ENCODE measurements at places on chromosomes 4 and X.

DNA sequence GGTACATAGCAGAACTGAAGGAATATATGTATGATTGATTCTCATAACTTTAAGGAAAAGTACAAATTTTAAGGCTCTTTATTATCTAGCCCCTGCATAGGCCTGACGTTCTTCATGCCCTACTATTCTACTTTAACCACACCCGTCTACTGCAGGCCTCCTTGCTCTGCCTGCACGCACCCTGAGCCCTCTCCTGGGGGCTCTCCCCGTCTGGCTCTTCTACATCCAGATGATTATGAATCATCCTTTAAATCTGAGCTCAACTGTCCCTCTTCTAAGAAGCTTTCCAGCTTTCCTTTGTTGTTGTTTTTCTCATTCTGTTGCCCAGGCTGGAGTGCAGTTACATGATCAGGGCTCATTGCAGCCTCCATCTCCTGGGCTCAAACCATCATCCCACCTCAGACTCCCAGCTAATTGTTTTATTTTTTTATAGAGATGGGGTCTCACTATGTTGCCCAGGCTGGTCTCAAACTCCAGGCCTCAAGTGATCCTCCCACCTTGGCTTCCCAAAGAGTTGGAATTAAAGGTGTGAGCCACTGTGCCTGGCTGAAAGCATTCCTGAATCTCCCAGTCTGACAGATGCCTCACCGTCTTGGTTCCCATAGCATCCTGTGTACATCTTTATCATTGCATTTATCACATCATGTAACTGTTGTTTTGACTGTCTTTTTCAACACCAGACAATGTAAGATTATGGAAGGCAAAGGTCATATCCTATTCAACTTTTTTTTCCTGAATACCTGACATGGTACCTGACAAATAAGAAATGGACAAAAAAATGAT, 89.2 kb downstream of the WDFY3 start:
- no peak for DNase-seq

DNA sequence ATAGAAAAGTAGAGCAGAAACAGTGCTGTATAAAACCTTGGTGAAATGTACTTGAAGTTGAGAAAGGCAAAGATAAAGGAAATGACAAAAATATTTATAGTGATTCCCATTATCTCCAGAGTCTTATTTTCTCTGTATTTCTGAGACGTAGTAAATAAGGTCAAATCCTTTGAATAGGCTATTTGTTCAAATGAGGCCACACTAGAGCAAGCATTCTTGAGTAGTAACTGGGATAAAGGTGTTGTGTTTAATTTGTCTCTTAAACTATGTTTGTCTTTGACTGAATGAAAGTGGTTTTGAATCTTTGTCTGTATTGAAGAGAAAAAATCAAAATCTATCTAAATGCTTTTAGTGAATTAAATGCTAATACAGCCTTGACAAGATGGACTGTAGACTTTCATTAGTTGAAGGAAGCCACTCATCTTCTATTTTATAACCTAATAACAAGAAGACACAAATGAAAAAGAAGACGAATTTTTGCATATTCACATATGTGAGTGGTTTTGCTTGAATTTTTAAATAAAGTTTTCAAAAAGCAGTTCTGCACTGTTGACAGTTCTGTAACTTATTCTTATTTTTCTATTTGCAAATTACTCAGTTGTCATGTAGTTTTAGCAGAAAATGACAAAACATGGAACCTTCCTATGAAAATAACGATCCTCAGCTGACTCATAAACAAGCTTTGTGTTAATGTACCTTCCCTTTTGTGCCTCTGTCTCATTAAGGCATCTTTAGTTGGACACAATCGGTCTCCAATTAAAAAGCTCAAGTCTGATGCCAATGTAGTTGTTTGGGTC, 94.8 kb upstream of the PCDH18 start:
- DNase-seq, result no peak

DNA sequence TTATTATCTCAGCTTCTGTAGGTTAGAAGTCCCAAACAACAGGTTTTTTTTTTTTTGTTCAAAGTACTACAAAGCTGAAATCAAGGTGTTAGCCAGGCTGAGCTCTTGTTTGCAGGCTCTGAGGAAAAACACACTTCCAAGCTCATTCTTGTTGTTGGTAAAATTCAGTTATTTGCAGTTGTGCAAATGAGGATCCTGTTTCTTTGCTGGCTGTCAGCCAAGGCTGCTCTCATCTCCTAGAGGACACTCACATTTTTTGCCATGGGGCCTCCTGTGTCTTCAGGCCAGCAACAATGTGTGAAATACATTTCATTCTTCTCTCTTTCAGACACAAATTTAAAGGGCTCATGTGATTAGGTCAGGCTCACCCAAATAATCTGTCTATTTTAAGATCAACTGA, 60.3 kb upstream of the HSD17B10 start:
- DNase-seq, result no peak

GRCh38 chr4:59936566-59936965, 1263.6 kb upstream of the ADGRL3 start:
- DNase-seq, result no peak

DNA sequence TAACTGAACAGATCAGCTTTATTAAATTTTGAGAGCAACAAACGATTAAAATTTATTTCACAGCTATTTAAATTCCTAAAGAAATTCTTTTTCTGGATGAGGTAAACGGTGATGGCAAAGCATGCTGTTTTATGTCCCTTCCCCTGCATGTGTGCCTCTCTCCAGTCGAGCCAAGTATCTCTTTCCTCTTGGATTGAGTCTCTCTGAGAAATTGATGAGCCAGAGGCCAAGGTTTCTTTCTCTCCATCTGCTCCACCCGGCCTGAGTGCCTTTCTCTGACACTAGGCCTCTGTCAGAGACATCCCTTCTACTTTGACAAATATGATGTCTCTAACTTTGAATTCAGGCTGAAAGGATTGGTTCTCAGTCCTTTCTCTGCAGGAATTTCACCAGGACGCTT, 42.6 kb upstream of the PARM1 start:
- DNase-seq, result no peak

DNA sequence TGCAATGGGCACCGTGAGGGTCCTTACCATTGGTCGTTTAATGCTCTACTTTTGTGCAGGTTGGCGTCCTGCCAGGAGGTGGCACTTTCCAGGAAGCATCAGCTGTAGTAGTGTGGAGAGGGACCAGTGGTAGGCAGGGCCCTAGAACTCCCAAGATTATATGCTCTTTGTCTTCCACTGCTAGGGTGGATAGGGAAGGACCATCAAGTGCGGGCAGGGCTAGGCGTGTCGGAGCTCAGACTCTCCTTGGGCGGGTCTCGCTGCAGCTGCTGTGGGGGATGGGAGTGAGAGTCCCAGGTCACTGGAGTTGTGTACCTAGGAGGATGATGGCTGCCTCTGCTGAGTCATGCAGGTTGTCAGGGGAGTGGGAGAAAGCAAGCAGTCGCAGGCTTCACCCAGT, 134.7 kb downstream of the KLF8 start:
- DNase-seq, result no peak

DNA sequence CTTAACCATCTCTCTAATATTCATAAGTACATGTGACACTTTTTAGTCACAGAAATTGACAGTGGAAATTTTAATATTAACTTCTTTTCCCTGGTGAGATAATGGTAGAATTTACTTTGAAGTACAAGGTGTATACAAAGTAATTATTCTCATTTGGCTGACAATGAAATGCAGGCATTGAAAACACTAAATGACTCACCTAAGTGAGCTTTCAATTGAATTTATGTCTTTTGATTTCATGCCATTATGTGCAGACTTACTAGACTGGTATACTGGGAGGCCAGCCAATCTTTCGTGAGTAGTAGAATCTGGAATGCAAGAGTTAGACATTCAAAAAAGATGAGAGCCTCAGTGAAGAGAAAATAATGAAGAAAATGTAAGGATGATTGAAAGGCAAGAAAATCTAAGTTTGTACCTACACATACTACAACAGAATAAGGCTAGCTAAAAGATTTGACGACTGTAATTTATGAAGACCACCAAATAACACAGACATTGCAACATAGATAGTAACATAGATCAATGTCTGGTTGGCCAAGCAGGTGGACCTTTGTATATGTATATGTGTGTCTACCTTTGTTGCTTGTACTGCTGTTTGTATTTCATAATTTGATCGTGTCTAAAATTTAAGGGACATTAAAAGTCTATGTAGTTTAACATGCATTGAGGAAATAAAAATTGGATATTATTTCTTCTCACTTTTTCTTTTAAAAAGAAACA, 459.7 kb downstream of the IL15 start:
- DNase-seq, result no peak

- DNase-seq, result peak; percentile 7
Measured at GRCh38 chrX:17375637-17376430, 834 bp downstream of the NHS start.

GRCh38 chrX:106906361-106906760, 3.2 kb upstream of the RIPPLY1 start:
- no peak for DNase-seq

GRCh38 chrX:13658602-13659001, 5.7 kb downstream of the TCEANC start:
- DNase-seq, result no peak

- DNase-seq, result no peak
Measured at GRCh38 chr4:176845636-176846035, 52.9 kb upstream of the VEGFC start.

DNA sequence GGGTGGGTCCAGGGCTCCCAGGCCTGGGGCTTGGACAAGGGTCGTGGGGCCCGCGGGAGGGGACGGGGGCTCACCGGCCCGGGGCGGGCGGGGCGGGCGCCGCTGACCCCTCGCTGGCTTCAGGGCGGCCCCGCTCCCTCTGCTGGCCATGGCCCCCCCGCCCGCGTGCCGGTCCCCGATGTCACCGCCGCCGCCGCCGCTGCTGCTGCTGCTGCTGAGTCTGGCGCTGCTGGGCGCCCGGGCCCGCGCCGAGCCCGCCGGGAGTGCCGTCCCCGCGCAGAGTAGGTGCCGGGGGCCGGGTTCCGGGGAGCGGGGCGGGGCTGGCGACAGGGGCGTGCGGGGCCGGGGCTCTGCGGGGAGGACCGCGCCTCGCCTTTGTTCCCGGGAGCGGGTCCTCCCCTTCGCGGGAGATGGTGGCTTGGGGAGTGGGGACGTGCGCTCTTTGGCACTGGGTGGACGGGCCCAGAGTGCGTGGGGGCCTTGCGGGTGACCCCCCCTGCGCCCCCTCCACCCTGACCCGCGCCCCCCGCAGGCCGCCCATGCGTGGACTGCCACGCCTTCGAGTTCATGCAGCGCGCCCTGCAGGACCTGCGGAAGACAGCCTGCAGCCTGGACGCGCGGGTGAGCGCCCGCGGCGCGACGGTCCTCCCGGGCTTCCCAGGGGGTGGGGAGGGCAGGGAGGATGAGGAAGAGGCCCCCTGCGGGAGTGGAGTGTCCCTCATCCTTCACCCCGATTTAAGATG, 16.8 kb upstream of the NAT8L start:
- no peak for DNase-seq

GRCh38 chrX:11757397-11757718, 679 bp upstream of the MSL3 start:
- DNase-seq, result no peak

GRCh38 chrX:70166601-70167590, 10.4 kb upstream of the DGAT2L6 start:
- DNase-seq, result no peak

DNA sequence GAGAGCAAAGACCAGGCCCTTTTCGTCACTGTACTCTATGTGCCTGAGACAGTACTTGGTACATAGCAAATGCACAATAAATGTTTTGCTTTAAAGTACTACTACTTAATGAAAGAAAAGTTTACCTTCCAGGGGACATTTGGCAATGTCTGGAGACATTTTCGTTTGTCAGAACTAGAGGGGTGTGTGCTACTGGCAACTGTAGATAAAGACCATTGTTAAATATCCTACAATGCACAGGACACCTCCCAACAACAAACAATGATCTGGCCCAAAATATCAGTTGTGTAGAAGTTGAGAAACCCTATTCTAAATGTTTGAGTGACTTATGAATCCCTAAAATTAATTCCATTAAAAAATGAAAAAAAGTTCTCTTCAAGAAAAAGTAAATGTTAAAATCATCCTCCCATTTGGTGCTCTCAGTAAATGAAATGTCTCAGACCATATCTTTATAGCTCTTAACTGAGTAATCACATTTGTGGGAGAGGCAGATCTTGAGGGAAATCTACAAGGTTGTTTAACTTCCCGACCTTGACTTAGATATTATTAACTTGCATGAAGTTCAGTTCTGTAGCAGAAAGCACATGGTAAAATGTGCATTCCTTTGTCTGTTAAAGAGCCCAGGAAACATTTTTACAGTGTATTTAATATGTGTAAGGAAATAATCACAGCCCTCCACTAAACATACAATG, 18.5 kb downstream of the EGFL6 start:
- no peak for DNase-seq

GRCh38 chr4:89744914-89745313, 92.0 kb downstream of the SNCA start:
- no peak for DNase-seq

GRCh38 chrX:44669626-44670025, 127.0 kb upstream of the FUNDC1 start:
- no peak for DNase-seq

- no peak for DNase-seq
Measured at GRCh38 chr4:573122-573892, 2.8 kb downstream of the TMEM271 start.

DNA sequence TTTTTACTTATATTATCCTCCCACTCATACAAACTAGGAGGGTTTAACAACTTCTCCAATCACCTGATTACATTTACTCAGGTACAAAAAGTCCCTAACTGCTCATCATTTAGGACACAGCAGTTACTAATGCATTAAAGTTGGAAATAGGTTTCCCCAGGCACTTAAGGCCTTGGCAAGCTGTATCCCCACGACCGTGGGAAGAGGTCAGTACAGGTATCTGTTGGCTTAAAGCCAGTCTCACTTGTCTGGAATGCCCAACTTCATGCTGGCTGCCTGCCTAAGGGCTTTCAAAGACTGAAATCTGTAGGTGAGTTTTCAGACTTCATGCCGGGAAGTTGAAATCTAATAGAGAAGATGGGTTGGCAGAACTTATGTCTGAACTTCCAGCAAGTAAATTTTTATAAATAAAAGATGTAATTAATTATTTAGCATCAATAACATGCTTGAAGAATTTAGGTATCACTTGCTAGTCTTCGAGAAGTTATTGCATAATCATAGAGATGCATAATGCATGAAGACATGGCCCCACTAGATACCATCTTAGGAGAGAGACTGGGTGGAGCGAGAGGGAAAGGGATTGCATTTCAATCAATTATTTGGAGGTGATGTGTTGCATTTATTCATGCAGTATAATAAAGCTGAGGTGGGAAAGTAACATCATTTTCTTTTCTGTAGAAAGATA, 54.2 kb downstream of the SCD5 start:
- DNase-seq, result no peak

DNA sequence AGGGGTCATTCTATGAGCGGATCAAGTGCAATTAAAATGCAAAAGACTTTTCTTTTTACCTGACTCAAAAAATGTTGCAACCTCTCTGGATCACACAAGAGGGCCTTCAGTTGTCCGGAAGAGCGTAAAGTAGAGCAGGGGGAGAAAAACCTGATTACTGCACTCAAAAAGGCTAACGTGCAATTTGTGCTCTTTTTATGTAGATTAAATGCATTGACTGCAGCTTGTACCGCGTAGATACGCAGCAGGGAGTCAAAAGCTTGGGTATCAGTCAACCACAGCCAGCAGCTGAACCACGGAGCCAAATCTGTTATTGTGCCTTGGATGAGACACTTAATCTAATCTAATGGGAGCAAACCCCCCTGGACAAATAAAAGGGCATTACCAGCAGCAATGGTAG, 107.3 kb upstream of the RAI2 start:
- DNase-seq, result no peak
